Stimulated activated CD4-positive, alpha-beta T cell treated with anti-CD3 and anti-CD28 coated beads, Interleukin-1b, Interleukin-23, amount 100 ng/mL, for 1 hour (primary cell): ENCODE measurements at places on chromosomes 2 and 18.
A peak's percentile ranks its signal among the peaks of the same experiment; 100 is the strongest.

- no peak for DNase-seq
Observed at GRCh38 chr18:76466410-76466991, 28.5 kb downstream of the ZNF516 start.

- no peak for DNase-seq
Observed at GRCh38 chr2:42457011-42457410, 36.8 kb downstream of the KCNG3 start.

DNA sequence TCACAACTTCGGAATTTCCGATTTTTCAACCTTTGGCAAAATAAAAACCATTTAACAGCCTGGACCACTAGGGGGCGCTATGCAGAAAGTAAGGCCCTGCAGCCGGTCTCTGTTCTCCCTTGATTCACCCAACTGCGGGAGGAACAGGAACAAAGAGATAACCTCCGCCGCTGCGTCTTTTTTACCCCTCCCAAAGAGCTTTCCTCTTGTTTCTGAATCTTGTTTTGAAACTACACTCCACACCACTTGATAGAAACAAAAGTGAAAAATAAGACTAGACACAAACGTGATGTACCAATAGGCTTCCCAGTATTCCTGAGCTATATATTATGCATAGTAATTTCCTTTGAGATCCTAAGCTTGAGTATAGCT is 231.2 kb downstream of the MYO3B start:
- peak; percentile 61 for DNase-seq

- DNase-seq = no peak
Observed at GRCh38 chr2:105665480-105665879, 79.2 kb upstream of the NCK2 start.

GRCh38 chr2:118059919-118060478 is 28.3 kb upstream of the INSIG2 start:
- no peak for DNase-seq

DNA sequence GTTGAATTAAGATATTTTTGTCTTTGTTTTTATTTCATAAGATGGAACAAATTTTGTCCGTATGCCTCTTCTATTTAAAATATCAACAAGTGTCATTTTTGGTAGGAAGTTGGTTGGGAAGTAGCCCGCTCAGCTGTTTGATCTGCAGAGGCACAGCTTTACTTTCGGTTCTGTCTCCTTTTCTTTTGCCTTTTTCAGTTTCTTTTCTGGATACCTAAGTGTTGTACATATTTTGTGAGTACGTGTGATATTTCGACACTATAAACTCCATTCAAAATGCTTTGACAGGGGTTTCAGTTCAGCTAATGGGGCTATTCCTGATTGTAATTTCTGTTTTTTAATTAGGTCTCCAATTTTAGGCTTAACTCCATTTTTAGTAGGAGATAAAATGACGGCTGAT is 1785.0 kb upstream of the LRRTM1 start:
- DNase-seq = no peak

DNA sequence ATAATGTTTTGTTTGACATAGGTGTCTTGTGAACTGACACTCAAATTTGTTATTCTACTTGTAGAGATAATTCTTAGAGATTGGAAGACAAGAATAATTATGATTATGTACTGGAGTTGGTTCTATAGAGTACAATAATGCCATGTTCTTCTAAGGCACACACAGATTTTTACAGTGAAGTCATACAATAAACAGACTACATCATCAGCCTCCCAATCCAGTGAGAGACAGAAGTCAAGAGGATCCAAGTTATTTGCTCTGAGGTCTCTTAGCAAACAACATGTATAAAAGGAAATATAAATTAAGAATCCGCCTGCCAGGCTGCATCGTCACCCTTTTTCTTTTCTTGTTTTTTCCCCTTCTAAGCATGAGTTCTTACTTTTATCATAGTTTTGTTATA is 613.5 kb upstream of the SETBP1 start:
- DNase-seq = no peak

- no peak for DNase-seq
Observed at GRCh38 chr2:238571661-238572372, 145.1 kb downstream of the ASB1 start.

GRCh38 chr2:88133875-88134274 is 6.0 kb upstream of the FABP1 start:
- no peak for DNase-seq

- DNase-seq = no peak
Observed at GRCh38 chr2:216657086-216657855, 24.1 kb downstream of the IGFBP2 start.

GRCh38 chr2:213376644-213377043 is 92.4 kb downstream of the SPAG16 start:
- no peak for DNase-seq

GRCh38 chr2:117875786-117876185 is 61.3 kb downstream of the DDX18 start:
- DNase-seq = no peak

GRCh38 chr2:96537734-96538486 is 1.4 kb downstream of the ARID5A start:
- no peak for DNase-seq

GRCh38 chr2:43105586-43106558 is 120.5 kb downstream of the ZFP36L2 start:
- DNase-seq = no peak

GRCh38 chr2:240435457-240435947 is at the start of gene GPC1:
Gene GPC1, plus strand, starts transcription at chr2:240435663. Its CDS starts 256 bp downstream, at chr2:240435919.
- DNase-seq = peak; percentile 12

DNA sequence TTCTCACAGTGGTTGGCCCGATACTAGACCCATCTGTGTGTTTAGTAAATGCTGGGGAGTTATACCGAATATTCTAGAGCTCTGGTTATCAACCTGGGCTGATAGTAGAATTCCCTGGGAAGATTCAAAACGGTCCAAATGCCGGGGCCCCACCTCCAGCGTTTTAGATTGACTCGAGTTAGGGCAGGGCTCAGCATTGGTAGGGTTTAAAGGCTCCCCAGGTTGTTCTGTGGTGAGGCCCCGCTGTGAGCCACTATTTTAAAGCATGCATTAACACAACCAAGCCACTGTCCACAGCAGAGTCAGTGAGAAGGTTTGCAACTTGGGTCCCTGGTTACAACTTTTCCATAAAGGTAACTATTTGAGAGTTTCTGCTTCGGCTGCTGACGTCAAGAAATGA is 73.6 kb downstream of the DYSF start:
- DNase-seq = no peak

DNA sequence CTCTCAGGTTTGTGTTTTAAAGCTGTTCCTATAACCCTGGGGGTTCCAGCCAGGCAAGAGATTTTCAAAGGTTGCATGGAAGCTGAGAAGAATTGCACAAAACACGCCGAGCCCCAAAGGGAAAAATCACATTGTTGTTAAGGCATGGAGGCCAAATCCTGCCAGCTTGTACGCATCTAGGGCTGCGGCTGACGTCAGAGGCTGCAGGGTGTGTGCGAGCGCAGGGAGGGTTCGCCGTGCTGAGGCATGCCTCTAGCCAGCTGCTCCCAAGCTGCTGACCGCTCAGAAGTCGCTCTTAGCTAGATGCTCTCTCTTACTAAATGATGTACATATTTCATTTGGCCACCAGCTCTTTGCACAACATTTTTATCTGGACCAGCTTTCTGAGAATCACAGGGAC is 191.8 kb downstream of the LPIN1 start:
- DNase-seq = no peak

- no peak for DNase-seq
Observed at GRCh38 chr18:58544179-58544578, 84.7 kb downstream of the ALPK2 start.

GRCh38 chr18:75915941-75916623 is 488.6 kb upstream of the SMIM21 start:
- no peak for DNase-seq

GRCh38 chr2:50612306-50612705 is 419.6 kb downstream of the NRXN1 start:
- DNase-seq = no peak

DNA sequence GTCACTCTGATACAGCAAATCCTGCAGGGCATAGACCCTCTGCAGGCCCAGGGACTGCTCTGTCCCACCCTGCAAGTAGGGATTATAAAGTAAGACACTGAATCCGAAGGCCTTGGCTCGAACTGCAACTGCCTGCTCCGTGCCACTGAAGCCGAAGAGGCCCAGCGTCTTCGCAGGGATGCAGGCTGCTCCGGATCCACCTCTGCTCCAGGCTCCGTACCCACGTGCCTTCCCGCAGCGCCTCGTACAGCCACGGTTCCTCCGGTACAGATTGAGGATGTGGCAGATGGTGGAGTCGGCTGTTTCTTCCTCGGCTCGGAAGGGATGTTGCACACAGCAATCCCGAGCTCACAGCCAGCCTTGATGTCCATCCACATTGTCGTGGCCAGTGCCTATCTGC is 160.4 kb upstream of the LHCGR start:
- no peak for DNase-seq

DNA sequence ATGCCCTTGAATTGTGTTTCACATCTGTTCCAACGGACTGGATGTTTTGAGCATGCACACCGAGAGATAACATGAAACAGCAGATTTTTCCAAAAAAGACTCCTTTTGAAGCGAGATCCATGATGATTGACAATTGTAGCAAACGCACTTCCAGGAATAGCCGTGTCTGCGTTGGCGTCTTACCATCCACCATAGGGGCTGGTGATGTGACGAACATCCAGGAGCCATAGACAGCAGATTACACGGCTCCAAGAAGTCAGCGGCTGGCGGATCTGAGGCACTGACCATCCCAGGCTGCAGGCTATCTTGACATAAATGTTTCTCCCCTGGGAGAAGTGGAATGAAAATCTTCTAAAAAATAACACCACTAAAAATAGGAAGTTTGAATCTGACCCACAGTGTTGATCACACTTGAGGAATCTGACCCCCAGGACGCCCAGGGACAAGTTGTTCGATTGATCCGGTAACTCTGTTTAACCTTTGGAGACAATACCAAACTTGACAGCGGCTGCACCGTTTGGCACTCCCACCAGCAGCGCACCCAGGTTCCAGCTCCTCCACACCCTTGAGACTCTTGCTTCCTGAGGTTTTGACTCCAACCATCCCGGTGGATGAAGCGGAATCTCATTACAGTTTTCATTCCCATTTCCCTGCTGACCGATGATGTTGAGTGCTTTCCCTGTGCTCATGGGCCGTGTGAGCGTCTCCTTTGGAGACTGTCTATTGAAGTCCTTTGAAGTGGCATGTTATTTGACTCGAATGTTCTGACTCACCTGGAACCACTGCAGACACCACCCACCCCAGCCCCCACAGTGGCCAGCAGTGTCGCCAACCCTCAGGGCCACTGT is 140.0 kb upstream of the GPC1 start:
- no peak for DNase-seq

GRCh38 chr2:128472789-128473174 is 154.1 kb upstream of the HS6ST1 start:
- DNase-seq = no peak

- DNase-seq = no peak
Observed at GRCh38 chr18:58863539-58864145, 1.0 kb upstream of the ZNF532 start.

- no peak for DNase-seq
Observed at GRCh38 chr2:42839809-42840501, 47.6 kb upstream of the HAAO start.

GRCh38 chr2:66851449-66851872 is 416.5 kb downstream of the MEIS1 start:
- no peak for DNase-seq

DNA sequence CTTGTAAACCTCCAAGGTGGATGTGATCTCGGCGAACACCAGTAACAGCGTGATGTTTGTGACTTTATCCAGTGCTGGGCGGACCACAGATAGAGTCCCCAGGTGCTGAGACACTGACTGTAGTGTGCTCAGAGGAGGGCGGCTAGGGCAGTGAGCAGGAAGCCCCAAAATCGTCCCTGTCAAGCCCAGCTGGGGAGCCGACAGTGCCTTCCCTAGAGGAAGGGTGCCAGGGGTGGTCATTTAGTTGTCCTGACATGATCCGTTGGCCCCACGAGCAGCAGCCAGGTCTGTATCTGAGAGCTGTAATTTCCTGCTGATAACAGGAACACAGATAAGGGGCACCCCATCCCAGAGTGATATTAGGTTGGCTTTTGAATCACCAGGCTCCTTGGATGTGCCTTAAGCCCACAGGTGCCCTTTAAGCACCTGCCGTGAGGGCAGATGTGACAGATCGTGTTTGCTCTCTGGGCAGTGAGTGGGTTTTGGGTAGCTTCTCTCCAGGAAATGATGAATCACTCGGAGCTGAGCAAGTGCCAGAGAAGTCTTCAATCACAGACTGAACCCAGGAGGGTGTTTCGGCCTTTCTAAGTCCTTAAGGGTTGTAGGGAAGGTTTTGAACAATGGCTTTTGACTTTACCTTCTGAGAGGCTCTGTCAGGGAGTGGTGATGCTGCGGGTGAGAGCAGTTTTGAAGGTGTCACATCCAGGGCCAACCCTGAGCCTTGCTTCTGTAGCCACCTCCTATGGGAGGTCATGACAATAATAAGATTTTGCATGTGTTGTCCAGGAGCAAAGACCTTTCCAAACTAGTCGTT is 7.7 kb downstream of the LPIN1 start:
- DNase-seq = peak; percentile 24

DNA sequence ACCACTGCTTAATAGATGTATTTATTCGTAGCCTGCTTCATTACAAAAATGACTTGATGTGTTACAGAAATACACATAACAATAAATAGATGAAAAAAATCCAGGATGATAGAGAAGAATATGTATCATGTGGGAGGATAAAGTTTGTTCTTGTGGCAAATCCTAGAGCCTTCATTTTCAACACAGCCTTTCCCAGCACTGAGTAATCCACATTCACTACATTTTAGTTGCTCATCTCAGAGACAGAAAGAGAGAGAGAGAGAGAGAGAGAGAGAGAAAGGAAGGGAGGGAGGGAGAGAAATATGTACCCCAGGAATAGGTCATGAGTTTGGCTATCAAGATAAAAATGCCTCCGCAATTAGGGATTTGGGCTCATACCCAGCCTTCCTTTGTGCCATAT is 144.3 kb downstream of the RBMS1 start:
- no peak for DNase-seq

GRCh38 chr2:238305092-238305862 is 15.0 kb upstream of the TRAF3IP1 start:
- DNase-seq = no peak

- DNase-seq = no peak
Observed at GRCh38 chr2:191347881-191348280, 102.7 kb downstream of the MYO1B start.
